ENCODE measurements at places on chromosomes 16 and 17. TPM values are rescaled to one million over a fixed set of nuclear protein-coding genes. Genes with fewer than 3 reads are reported as not detected.

HAS3 gene
- 0.64 TPM for total RNA-seq

DNA sequence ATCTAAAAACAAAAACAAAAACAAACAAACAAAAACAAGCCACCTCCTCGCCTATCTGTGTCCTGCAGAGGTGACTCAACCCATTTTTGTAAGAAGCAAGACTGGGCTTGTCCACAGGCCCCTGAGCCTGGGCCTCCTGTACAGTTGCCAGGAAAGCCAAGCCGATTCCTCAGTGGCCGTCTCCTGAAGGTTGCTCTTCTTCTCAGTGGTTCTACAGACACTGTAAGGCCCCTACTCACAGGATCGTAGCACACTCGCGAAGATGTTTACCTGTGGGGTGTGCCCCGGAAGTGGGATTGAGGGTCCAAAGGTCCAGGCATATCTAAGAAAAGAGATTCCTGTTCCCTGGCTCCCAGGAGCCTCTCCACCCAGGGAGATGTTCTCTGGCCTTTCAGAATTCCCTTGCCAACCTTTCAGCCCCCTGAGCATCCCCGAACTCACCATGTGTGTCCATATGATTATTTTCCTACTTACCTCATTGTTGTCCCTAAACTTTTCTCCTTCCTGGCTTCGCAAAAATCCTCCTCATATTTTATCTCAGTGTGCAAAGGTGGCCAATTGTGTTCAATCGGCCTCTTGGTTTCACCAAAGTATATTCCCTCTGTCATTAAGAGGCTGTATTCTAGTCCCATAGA lies 7.5 kb upstream of the CES3 start:
- no peak for DNase-seq

GRCh38 chr16:86883583-86884389 lies 305.4 kb downstream of the FOXL1 start:
- no peak for DNase-seq

GRCh38 chr16:4316864-4317531 lies 1.1 kb downstream of the GLIS2 start:
- peak; percentile 60 for DNase-seq

DNA sequence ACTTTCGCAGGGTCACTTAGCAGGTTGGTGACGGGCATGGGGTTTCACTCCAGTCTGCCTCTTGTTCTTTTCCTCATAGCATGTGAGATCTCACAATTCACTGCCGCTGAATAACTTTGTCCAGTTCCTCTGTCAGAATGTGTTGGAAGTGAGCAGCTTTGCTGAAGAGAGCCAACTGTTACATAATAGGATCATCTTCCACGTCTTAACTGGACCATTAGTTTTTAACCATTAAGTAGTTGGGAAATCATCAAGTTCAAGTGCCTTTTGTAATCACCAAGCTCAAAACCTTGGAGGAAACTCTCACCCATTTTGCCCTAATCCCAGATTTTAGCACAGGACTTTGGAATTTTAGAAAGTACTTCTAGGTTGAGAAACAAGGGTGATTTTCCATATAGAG lies 290.6 kb downstream of the WWOX start:
- no peak for DNase-seq

GRCh38 chr16:85528528-85529387 lies 84.4 kb upstream of the GSE1 start:
- peak; percentile 72 for DNase-seq

- no peak for DNase-seq
These were observed 90.3 kb downstream of the KATNIP start for GRCh38 chr16:27640277-27640600.

ABCC3 gene
- total RNA-seq, result not detected
